Urinary bladder (tissue), 4 donors: ENCODE measurements at places on chromosomes 1 and 21. TPM values are rescaled to one million over a fixed set of nuclear protein-coding genes. Genes with fewer than 3 reads are reported as not detected.

MEX3A gene
- 7.2 TPM for total RNA-seq

MYOG gene
- total RNA-seq, result 12.7 TPM

- DNase-seq, result no peak
These were observed 77.0 kb downstream of the RWDD3 start for GRCh38 chr1:95311014-95311413.

DNA sequence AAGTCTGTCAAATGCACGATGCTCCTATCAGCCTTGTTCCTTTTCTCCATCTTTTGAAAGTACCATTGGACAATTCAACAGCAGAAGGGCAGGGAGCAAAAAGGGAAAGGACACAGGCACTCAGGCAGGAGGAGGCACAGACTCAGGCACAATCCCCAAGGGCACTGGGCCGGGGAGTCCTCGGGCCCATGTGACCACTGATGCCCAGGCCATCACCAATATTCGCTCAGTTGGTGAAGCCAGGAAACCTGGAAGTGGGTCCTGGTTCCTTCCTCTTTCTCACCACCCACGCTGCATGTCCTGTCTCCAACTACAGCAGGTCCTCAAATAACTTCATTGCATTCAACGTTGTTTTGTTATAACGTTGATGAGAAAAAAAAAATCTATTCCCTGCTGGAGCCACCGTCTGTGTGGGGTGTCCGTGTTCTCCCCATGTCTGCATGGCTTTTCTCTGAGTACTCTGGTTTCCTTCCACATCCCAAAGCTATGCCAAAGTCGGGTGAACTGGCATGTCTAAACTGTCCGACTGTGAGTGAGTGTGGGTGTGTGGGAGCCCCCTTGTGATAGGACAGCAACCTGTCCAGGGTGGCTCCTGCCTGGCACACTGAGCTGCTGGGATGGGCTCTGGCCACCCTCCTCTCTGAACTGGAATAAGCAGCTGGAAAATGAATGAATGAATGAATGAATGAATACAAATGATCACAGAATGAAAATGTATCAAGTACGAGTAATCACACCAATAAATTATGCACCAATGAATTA is 12.5 kb downstream of the NID1 start:
- DNase-seq, result no peak

DNA sequence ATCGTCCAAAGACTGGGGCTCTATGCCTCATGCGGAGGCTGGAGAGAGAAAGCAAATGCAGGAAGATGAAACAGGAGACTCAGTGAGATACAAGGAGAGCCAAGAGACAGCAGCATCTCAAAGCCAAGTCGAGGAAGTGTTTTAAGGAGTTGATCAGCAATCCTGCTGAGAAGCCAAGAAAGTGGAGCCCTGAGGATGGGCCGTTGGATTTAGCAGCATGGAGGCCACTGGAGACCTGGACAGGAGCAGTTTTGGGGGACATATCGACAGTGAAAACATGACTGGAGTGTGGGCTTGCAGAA is 107.4 kb upstream of the ZBTB40 start:
- DNase-seq, result no peak

DNA sequence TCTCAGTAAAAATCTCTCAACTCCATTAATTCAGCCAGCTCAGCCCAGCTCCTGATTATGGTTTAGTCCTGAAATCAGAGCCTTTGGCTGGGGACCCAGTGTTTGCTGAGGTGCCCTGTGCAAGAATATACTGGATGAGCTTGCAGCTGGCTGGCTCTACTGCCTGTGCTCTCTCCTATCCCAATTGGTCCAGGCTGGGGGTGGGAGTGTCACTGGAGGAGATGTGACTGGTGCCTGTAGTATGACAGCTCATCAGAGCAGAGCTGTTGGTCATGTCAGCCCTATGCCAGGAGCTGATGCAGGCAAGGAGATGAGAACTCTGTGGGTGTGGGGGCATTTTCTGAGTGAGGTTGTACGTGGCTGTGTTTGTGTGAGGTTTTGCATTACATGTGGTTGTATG is 87.0 kb downstream of the TNR start:
- no peak for DNase-seq
